Activated CD4-positive, alpha-beta T cell treated with anti-CD3 and anti-CD28 coated beads for 4 hours (primary cell): ENCODE measurements at places on chromosomes 12 and 14.

GRCh38 chr12:104499668-104500332, 43.1 kb downstream of the CHST11 start:
- DNase-seq: no peak

DNA sequence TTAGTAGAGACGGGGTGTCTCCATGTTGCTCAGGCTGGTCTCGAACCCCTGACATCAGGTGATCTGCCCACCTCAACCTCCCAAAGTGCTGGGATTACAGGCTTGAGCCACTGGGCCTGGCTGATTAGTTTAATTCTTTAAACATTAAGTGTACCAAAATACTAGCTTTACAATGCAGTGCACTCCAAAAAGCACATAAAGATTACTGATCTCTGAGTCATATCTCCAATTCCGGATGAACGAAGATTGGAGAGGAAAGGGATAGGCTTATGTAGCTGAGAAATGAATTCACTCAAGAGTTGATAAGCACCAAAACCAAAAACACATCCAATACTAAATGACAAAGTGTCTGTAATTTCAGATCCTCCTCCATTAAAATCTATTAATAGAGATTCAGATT, 15.1 kb downstream of the NAV3 start:
- no peak for DNase-seq

DNA sequence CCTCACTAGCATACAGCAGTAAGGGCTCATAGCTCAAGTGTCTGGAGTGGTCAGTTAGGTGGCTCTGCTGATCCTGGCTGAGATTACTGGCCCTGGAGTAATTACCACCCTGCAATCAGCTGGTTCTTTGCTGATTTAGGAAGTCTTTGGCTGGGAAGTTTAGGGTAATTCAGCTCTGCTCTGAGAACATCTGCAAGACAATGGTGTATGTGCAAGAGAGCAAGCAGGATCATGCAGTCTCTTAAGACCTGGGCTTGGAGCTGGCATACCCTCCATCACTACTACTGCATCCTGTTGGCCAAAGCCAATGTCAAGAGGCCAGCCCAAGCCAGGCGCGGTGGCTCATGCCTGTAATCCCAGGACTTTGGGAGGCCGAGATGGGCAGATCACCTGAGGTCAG, 159.0 kb downstream of the NDUFA12 start:
- DNase-seq: no peak

DNA sequence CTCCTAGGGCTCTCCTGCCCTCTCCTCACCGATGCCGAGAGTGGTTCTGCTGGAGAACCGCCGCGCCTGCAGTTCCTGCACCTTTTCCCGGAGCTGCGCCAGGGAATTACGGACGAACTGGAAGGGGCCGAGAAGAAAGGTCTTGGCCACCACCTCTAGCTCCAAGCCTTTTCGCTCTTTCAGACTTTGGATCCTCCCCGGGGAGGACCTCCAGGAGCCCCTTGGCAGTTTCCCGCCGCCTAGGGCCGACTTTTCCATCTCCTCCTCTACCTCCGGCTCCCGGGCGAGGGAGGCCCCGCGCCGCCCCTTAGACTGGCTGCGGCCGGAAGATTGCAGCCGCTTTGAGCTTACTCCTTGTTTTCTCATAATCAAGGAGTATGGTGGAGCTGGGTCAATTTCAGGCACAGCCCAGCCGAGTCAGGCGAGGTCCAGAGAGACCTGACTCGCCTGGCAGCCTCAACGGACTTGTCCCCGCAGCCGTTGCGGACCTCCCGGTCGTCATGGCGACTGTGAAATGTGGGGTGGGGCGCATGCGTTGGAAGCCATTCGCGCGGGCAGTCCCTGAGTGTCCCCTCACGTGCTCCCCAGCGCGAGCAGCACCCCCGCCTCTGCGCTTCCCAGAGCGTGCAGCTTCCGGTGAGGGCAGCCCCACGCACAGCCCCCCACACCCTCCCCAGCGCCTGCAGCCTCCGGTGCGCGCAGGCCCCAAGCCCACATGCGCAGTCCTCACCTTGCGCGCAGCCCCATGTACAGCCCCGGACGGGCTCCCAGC, at the start of gene DPY19L2:
Gene DPY19L2 (minus strand): TSS at position 466 of the 772 bp plus-strand sequence. CDS start 100 bp downstream, at position 366.
- DNase-seq: peak; percentile 17

DNA sequence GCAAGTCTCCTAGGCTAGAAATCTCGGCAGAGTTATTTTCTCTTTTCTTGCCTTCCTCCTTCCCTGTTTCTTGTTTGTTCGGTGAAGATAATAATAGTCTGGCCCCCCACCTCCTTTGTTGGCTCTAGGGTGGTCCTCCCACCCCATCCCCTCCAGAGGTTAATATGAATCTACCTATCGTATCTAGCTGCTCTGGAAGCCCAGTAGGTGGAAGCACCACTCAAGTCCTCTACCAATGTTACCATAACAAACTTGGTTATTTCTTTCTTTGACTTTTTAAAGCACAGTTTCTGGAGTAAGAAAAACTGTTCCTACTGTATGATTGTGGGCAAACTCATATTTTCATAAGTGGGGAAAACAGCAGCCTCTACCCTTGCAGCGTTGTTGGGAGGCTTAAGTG, 19.7 kb upstream of the GRIP1 start:
- DNase-seq: no peak

DNA sequence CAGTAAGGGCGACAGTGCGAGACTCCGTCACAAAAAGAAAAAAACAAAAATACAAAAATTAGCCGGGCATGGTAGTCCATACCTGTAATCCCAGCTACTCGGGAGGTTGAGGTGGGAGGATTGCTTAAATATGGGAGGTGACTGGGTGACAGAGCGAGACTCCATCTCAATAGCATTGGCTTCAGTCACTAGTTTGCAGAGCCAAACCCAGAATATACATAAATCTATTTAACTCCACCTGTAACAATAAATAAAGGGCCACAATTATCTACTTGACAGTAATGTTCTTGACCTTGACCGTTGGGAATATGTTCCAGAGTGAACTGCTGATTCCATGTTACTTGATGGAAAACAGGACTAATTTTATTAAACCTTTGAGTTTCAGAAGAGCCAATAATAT, 198.9 kb upstream of the MDGA2 start:
- DNase-seq: no peak

DNA sequence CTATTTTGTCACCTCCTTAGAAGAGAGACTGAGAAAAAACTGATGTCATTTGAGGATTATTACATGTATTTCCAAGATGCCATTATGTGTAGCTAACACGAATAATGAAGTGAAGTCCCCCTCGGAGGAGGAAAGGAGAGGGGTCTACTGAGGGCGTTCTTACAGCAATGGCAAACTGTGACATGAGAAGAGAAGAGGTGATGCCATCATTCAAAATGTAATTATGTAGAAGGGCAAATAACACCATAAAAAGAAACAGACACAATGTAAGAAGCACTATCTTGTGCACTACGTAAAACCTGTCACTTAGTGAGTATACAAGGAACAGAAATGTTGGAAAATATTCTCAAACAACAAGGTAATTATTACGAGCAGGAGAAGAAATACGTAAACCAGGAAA, 126.5 kb downstream of the NELL2 start:
- no peak for DNase-seq
